ENCODE measurements at places on chromosomes 13 and 19.

DNA sequence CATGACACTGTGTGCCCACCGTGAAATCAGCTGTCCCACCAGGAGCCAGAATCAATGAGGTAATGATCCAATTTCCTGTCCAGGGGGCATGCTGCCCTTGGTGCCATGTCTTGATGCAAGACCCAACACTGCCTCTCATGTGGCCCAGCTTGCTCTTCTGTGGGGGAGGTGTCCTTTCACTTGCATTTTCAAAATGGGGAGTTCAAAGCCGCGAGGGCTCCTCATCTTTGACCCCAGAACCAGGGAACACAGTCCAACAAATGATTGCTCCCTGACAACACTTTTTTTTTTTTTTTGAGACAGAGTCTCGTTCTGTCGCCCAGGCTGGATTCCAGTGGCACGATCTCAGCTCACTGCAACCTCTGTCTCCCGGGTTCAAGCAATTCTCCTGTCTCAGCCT, 64.1 kb downstream of the FGF9 start:
- no peak for DNase-seq

DNA sequence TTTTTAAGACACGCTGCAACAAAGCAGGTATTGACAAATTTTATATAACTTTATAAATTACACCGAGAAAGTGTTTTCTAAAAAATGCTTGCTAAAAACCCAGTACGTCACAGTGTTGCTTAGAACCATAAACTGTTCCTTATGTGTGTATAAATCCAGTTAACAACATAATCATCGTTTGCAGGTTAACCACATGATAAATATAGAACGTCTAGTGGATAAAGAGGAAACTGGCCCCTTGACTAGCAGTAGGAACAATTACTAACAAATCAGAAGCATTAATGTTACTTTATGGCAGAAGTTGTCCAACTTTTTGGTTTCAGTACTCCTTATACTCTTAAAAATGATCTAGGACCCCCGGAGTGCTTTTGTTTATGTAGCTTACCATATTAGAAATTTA, 1.2 kb downstream of the BRCA2 start:
- DNase-seq = no peak

DNA sequence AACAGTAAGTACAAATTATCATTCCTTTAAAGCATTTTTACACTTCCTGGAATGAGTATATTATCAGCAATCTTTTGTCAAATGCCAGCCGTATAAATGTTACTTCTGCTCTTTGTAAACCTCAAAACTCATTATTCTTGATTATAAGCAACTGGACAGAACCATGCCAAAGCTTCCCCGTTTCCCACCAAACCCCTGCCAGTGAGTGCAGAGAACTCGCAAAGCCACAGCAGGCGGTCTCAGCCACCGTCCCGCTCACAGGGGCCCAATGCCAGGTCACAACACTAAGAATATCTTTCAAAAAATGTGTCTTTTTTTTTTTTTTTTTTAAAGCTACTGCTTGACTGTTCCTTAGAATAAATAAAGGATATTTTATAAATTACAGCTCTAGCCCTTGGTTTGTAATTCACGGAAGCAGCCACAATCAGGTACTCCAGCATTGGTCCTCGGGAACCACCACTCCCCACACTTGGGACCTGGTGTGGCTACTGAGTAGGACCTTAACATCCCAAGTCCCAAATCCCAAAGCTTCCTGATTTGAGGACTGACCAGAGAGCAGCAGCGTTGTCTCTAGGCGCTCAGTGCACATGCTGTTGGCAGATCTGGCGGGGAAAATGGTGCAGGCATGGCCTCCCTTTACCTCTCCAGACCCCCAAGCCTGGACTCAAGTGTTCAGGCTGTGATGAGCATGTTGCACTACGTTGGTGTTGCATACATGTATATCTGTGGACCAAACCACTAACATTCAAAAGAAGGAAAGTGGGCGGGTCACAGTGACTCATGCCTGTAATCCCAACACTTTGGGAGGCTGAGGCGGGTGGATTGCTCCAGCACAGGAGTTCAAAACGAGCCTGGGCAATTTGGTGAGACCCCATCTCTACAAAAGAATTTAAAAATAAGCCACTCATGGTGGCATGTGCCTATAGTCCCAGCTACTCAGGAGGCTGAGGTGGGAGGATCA, 19.0 kb downstream of the KCTD15 start:
- DNase-seq = no peak

DNA sequence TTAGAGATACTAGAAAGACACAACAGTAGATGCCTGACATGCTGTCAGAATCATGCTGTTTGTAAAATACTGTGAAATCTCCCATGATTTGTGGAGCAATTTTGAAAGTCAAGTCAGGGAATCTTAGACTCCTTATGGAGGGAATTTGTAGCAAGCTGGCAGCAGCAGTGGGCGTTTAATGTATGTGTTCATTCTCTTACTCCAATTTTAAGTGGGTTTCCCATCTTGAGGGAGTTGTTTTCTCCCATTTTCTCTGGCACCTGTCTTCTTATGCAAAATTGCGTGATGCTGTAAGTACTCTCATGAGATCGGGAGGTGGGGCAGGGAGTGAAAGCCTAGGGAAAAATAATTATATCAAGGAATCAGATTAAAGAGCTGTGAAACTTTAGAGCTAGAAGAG, 16.0 kb upstream of the GTF2F2 start:
- DNase-seq = no peak

DNA sequence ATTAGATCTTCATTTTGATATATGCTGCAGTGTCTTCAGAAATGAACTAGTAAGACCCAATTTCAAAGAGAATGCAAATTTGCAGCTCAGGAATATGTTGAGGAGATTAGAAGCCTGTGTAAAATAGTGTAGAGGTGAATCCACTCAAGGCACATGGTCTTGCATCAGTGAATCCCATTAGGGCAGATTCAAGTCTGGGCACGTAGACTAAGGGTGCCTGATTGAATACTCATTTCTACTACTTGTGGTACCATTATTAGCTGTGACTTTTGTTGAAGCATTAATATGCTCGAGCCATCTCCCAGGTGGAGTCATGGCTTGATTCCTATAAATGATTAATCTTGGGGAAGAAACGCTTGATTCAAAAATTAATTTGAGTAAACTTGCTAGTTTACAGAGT, 129.4 kb downstream of the AKAP11 start:
- no peak for DNase-seq

- DNase-seq = no peak
Observed at GRCh38 chr19:13935765-13936510, 2.3 kb downstream of the PODNL1 start.

GRCh38 chr13:82597747-82598146, 1284.5 kb downstream of the SLITRK1 start:
- no peak for DNase-seq

DNA sequence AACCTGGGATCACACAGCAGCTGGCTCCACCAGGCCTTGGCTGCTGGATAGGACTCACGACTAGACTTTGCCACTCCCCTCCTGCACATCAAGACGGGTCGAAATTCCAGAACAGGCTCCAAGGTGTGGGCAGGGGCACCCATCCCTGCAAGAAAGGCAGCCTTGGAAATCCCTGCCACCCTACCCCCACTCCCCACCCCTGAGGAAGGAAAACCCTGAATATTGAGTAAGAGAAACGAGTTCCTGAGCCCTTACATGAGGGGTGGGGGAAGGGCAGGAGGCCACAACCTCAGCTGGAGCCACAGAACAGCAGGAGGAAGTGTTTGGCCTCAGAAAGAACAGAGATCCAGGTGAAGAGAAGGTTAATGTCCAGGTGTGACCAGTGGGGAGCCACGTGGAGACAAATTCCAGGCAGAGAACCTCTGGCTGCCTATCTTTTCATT, 20.1 kb downstream of the DEDD2 start:
- no peak for DNase-seq

- DNase-seq = no peak
Observed at GRCh38 chr13:20987599-20987998, 73.8 kb downstream of the LATS2 start.

DNA sequence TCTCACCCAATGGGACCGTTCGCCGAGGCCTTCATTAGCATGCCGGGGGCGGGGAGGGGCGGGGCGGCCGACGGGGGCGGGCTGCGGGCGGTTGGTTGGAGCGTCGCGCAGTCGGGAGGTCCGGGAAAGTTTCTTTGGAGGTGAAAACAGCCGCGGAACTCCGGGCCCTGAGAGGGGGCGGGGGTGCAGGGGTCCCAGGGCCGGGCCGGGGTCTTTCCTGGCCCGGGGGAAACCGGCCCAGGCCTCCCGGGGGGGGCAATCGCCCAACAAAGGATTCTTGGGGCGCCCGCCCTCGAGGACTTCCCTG, at the start of gene HMG20B:
Gene HMG20B (plus strand): TSS at position 90 of the 307 bp plus-strand sequence. CDS start 366 bp downstream, outside the sequence.
- no peak for DNase-seq

- peak; percentile 38 for DNase-seq
Observed at GRCh38 chr19:10510301-10510802, 6.9 kb downstream of the S1PR5 start.

DNA sequence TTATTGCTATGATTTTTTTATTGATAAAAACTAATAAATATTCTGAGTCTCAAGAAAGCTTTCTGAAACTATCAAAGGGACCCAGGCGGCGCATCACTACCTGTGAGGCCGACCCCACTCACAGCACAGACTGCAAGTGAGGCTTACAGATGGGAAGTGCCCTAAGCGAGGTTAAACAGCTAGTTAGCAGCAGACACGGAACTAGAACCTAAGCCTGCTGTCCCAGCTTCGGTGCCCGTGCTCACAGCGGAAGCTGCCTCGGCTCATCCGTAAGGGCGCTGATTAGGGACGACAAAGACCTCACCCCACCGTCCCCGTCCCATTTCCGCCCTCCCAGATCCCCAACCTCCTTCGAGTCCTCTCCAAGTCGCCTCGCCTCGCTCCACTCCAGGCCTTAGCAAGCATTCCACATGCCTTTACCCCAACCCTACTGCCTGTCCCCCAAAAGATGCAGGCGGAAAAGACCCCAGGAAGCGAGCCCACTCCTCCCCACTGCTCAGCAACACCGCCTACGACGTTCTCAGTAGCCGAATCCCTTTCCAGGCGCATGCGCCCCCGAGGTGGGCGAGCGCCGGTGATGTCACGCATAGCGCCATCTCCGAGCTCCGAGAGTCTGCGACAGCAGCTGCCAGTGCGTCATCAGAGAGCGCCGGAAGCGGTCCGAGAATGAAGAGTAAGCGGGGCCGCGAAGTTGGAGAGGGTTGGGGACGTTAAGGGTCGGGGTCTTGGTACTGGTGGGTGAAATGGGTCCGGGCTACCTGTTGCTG, at the start of gene POP4:
Gene POP4 (plus strand): TSS at position 631 of the 767 bp plus-strand sequence. CDS start 36 bp downstream, at position 667.
- peak; percentile 98 for DNase-seq

GRCh38 chr13:100493418-100493817, 95.2 kb downstream of the GGACT start:
- DNase-seq = no peak

GRCh38 chr19:41563854-41564514, 12.0 kb upstream of the CEACAM21 start:
- no peak for DNase-seq

DNA sequence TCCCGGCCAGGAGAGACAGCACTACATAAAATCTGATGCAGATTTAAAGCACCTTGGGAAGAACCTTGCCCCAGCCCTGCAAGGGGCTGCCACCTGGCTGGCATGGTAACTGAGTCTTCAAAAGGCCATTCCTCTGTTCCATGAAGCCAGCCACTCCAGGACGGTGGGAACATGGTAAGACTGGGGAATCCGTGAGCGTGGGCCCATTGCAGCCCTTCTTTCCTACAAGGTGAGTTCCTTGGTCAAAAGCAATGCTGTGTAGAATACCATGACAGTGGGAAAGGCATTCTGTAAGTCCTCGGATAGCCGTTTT, 121.3 kb downstream of the SOX1 start:
- DNase-seq = no peak

All from right hindlimb (tissue), 1 donor.